ENCODE measurements at places on chromosomes 7 and 10. TPM values are rescaled to one million over a fixed set of nuclear protein-coding genes. Genes with fewer than 3 reads are reported as not detected.

DNA sequence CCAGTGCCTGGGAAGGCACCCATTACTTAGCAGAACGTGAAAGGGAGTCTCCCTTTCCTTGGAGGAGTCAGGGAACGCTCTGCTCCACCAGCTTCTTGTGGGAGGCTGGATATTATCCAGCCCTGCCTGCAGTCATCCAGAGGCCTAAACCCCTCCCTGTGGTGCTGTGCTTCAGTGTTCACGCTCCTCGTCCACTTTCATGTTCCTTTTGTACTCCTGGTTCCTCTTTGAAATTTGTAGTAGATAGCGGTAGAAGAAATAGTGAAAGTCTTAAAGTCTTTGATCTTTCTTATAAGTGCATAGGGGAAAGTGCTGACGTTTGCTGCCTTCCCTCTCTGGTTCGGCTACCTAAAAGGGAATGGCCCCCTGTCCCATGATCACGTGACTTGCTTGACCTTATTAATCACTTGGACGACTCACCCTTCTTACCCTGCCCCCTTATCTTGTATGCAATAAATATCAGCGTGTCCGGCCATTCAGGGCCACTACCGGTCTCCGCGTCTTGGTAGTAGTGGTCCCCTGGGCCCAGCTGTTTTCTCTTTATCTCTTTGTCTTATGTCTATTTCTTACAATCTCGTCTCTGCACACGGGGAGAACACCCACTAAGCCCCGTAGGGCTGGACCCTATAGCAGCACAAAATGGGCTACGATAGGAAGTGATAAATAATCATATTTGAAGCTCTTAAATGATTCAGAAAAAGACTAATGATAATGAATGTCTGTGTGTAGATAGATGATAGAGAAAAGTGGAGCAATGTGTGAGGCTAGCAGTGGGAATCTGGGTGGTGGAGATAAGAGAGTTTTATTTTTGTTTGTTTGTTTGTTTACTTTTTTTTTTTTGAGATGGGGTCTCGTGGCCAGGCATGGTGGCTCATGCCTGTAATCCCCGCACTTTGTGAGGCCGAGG lies 5.8 kb upstream of the ESYT2 start:
- no peak for DNase-seq

DNA sequence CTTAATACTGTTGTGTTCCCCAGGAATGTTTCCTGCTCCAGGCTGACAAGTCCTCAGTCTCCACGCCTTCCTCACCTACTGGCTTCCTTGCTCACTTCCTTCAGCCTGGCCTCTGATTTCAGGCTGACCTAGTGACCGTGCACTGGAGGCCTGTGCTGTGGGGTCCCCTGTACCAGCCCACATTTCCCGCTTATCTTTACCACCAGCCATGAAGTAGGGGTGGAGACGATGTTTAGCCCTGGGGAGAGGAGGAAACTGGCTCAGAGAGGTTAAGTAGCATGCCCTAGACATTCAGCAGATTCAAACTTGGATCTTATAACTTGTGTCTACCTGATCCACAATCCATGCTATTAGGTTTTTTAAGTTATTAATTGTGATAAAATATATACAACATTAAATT lies 4.8 kb upstream of the ZNF488 start:
- DNase-seq, result no peak

DNA sequence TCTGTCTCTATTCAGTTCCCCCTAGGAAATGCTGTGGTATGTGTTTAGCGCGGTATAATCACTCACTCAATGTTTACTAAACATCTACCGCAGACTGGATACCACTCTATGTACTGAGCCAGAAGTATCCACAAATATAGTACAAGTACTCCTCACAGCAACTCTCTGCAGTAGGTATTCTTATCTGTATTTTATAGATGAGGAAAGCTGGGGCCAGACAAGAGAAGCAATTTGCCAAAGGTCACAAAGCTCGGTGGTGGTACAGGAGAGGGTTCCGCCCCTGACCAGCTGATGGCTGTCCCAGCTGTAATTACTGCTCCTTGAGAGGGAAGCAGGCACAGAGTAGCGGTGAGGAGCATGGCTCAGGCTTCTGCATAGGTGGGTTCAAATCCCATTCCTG lies 184.1 kb downstream of the DOCK4 start:
- DNase-seq, result no peak

GRCh38 chr10:33201971-33202370 lies 132.5 kb downstream of the NRP1 start:
- no peak for DNase-seq

GRCh38 chr10:128390596-128390995 lies 264.4 kb upstream of the MKI67 start:
- no peak for DNase-seq

DNA sequence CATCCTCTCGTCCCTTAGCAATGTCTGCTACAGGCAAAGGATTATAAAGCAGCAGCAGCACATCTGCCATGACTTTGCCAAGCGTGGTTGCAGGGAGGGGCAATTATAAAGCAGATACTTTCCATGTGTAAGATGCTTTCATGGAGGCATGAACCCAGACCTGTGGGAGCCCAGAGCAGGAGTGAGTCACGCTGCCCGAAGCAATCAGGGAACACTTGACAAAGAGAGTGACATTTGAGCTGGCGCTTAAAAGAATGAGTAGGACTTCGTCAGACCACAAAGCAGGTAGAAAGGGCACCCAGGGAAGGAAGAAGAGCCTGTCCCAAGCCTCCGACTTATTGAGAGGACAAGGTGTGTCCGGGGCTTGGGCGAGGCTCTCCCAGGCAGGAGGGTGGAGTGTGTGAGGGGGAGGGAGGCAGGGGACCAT lies 147.2 kb downstream of the MYOF start:
- no peak for DNase-seq

DNA sequence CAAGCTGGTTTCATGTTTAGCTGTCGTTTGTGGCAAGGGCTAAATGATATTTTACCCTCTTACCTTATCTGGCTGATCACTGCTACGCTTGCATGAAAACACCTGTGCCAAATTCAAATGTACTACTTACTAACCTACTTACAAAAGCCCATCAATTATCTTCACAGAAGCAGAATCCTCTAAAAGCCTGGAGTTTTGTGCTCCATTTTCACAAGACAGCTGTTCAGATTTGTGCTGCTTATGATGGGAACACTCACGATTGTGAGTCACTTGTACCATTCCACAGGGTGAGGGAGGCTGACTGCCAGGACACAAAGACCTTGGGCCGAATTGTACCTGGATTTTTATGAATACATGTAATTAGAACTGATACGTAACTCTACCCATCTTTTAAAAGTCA lies 245.0 kb upstream of the NPY start:
- DNase-seq, result no peak

DNA sequence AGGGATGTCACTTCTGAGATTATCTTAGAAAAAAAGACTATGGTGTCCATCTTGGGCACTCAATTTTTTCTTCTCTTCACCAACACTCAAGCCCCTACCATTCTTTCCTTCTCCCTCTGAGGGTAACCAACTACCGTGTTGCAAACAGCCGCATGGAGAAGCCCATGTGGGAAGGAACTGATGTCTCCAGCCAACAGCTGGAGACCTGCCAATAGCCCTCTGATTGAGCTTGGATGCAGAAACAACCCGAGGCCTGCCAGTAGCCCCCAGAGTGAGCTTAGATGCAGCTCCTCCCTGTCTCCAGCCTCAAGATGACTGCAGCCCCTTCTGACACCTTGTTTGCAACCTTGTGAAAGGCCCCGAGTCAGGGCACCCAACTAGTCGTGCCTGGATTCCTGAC lies 36.4 kb upstream of the CHCHD3 start:
- DNase-seq, result no peak

DNA sequence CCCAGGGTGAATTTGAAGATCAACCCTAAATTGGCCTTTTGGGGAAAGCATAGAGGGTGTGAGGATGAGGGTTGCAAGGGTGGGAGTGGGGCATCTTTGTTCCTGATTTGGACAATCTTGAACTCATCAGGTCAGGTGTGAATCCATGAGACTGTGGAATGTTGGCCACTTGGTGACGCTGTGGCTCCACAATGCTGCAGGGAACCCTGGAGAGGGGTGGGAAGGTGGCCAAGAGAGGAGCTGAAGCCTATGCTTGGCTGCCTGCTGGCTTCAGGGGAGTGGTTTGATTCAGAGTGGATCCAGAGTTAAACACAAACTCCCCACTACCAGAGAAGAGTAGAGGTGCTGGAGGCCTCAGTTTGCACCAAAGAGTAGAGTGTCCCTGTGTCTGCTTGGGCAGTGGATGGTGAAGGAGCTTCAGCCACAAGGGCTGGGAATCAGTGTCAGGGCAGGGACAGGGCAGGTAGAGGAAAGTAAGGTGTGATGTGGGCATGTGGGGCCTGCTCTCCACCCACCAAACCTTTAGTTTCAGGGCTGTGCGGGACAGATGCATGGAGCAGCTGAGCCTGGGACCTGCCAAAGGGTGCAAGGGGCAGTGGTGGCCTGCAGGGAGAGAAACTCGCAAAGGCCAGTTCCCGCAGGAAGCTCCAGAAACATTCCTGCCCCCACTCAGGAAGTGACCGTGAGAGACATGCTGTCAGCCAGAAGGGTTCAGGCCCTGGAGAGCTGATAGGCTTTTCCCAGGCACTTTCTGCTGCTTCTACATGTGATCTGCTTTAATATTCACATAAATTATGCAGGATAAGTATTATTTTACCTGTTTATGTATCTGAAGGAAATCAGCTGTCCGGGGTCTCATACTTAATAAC lies 81.0 kb upstream of the PRSS58 start:
- DNase-seq, result no peak

GRCh38 chr7:30908681-30909080 lies 3.0 kb upstream of the AQP1 start:
- DNase-seq, result no peak

DNA sequence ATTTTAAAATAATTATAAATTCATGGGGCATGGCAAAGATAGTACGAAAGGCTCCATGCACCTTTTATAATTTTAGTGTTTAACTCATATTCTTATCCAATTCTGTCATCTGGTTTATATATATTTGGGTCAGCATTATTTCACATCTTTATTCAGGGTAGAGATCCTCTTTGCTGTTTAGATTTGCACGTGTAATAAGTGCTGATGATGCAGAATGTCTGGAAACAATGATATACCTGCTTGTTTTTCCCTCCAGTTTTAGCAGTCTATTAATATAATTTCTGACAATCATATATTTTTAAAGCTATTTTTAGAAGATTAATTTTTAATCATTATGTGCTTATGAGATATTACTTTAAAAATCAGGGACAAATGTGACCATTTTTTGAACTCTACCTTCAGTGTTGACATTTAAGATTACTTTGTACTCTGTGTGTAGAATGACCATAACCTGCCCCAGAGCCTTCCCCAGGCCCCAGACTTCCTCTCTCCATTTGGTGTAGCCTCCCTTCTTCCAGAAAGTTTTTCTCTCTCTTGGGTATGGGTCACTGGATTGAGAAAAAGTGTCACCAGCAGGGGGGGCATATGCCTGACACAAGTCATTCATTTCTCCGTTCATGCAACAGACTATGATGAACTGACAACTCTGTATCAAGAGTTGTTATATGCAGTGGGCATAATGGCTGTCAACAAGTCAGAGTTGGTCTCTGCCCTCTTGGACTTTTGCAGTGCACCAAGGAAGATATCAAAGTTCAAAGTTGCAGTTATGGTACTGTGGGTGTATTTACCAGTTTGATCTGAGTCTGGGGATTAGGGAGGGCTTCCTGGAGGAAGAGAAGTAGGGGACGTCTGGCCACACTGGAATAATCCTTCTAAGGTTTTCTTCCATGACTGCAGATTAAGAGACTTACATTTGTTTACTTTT lies 192.6 kb upstream of the CCDC6 start:
- DNase-seq, result no peak

DNA sequence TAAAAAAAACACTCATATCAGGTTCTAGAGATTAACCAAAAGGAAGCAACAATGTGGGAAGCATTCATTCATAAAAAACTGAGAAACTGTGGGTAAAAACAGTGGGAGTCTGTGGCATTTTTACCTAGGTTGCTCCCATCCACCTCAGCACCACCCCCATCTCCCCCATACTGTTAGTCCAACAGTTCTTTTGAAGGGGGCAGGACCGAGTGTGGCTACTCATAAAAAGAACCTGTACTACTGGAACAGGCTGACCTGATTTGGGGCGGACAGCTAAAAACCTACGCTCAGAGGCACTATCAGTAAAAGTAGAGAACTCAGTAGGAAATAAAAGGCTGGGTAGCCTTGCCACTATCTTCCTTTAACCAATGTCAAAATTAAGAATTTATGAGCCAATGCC lies 84.5 kb downstream of the DPY19L1 start:
- no peak for DNase-seq

DNA sequence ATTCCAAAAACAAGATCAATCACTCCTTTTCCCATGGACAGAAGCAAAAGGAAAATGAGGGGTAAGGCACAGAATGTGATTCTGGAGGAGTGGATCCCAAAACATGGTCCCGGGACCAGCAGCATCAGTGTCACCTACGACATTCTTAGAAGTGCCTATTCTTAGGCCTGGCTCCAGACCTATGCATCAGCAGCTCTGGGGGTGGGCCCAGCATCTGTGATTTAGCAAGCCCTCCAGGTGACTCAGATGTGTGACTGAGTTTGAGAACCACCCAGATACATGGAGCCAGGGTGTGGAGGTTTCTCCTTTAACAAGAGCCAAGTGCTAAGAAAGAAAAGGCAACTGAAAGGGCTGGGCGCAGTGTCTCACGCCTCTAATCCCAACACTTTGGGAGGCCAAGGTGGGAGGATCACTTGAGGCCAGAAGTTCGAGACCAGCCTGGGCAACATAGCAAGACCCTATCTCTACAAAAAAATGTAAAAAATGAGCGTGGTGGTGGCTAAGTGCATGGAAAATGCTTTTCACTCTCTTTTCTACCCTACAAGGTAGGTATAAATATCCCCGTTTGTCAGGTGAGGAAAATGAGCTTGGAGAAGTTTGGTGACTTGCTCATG lies 17.1 kb upstream of the ARPC1A start:
- no peak for DNase-seq

DNA sequence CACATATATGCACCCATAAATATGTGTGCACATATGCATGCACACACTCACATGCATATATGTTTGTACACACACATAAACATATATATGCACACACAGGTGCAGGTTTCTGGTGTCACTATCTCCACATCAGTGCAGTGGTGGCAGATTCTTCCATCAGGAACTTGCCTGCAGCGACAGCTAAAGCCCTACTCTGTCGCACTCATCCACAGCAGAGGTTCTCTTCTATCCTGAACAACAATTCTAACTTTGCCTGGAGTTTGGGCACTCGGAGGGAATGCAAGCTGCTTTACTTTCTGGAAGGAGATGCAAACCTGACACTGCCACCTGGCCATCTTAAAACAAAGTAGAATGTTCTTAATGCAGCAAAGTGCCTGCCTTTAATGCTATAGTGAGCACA lies 745.8 kb downstream of the GRID1 start:
- DNase-seq, result no peak

- DNase-seq, result no peak
These were observed 8.8 kb downstream of the TDRD1 start for GRCh38 chr10:114188001-114188400.

GRCh38 chr7:92657391-92657790 lies 67.2 kb upstream of the FAM133B start:
- DNase-seq, result no peak

GRCh38 chr10:18649364-18649959 lies 1.9 kb downstream of the NSUN6 start:
- no peak for DNase-seq

GRCh38 chr7:153381275-153382040 lies 621.9 kb downstream of the ACTR3B start:
- DNase-seq, result no peak

- peak; percentile 7 for DNase-seq
These were observed 382.7 kb downstream of the SFMBT2 start for GRCh38 chr10:7027913-7028808.

COL28A1 gene
- 0.02 TPM for polyA plus RNA-seq

C7orf57 gene
- polyA plus RNA-seq, result not detected

MSANTD7 gene
- 5.7 TPM for polyA plus RNA-seq

CADPS2 gene
- polyA plus RNA-seq, result 0.35 TPM

FGFBP3 gene
- polyA plus RNA-seq, result 0.17 TPM

Data from AG04450 (cell line).